ENCODE measurements at places on chromosomes 7 and 10.

- DNase-seq = no peak
These were observed 127.3 kb downstream of the SEMA3C start for GRCh38 chr7:80791509-80791929.

- DNase-seq = no peak
These were observed 175.0 kb upstream of the PITRM1 start for GRCh38 chr10:3347413-3348182.

GRCh38 chr7:92840316-92840715 is 3.9 kb upstream of the CDK6 start:
- no peak for DNase-seq

- DNase-seq = no peak
These were observed 23.3 kb downstream of the DNAH11 start for GRCh38 chr7:21566094-21566493.

DNA sequence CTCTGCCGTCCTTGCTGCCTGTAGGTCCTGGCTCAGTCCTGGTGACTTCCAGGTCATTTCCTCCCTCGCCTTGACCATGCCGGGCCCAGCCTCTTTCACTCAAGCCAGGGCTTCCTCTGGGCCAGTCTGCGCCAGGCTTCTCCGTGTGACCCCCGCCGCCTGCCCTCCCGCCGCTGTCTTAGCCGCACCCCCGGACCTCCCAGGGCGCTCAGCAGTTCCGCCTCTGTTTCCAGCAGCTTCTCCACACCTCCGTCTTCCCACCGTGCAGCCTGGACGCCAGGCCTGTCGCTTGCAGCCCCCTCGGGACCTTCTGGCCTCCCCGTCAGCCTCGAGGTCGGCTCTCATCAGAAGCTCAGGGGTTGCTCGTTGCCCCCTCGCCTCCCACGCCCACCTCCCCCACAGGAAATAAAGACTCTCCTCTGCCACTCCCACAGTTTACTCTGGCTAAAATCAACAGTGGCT is 123.0 kb upstream of the FZD8 start:
- DNase-seq = no peak
